ENCODE measurements at places on chromosomes 2 and 18.
A peak's percentile ranks its signal among the peaks of the same experiment; 100 is the strongest.

GRCh38 chr18:12929477-12930083, 18.2 kb upstream of the SEH1L start:
- no peak for DNase-seq

DNA sequence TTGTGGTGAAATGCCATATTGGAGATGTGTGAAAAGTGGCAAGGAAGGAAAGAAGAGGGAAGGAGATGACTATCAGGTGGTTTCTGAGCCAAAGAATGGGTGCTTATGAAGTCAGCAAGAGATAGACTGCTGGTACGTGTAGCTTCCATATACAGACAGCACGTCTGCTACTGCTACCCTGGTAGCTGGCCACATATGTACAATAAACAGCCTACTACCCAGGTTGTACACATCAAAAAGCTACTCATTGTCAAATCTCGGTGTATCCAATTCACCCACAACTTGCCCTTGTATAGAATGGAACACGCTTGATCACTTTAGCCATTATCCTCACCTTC, 761.8 kb downstream of the LRRTM4 start:
- no peak for DNase-seq

DNA sequence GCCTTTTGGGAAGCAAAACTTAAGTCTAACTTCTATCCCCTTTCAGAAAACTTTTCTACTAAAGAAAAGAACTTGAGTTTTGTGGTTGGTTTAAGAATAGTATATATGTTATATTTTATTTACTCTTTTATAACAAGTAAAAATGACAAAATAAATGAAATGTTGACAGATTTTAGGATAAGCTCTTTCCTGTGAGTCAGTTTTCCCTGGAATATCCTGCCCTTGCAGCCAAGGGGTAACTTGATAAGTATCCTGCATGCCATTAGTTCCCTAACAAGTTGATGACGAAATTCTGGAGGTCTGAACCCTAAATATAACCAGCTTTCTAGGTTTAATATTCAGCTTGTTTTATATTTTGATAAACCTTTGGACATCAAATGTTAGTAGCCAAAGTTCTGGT, 7.3 kb upstream of the HTR2B start:
- no peak for DNase-seq

DNA sequence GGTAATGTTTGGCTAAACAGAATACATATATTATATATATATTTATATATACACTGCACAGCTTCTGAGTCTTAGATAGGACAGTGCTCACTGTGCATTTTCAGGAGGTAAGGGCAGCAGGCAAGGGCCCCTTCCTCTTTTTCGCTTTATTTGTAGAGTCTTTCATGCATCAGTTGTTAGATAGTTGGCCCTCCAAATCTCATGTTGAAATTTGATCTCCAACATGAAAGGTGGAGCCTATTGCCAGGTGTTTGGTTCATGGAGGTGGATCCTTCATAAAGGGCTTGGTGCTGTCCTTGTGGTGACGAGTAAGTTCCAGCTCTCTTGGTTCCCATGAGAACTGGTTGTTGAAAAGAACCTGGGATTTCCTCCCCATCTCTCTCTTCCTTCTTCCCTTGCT, 48.1 kb downstream of the TSN start:
- no peak for DNase-seq

- DNase-seq, result no peak
Observed at GRCh38 chr18:11387880-11388279, 221.5 kb upstream of the SLC35G4 start.

- no peak for DNase-seq
Observed at GRCh38 chr2:74471332-74472065, 981 bp downstream of the MRPL53 start.

DNA sequence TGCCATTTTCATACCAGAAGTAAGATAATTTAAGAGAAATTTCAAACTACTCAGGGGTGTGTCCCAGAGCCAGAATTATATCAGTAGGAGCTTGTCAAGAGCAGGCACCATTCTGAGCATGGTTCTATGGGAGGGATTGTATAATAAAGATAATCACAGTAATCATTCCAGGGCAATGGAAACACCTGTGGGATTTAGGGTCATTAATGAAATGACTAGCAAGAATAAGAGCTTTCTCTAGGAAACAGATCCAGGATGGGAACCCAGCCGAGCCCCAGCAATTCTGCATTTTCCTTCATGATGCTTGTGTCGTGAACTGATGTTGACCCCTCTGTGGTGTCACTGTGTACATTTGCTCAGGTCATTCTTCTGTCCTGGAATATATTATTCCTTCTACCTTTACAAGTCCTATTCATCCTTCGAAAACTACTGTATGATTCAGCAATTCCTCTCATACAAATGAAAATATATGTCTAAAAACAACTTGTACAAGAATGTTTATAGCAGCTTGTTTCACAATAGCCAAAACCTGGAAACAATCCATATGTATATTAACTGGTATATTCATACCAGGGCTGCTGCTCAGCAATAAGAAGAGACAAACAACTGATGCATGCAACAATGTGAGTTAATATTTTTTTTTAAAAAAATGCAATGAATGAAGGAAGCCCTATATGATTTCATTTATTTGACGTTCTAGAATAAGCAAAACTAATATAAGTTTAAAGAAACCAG, 687.8 kb upstream of the KLHL29 start:
- no peak for DNase-seq

DNA sequence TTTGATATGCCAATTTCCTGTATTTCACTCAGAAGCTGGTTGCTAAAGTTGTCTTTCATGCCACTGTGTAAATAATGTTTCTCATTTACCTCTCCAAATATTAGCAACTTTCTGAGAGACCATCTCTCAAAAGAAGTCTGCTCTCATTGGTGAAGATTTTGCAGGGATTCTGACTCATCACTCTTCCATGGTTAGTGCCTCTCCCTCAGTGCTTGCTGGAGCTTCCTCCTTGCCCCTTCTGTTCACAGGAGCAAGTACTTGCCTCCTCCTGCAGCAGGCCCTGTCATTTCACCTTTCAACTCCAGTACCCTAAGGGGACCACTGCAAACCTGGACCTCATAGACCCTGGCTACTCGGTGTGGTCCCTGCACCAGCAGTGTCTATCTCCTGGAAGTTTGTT, 168.8 kb downstream of the ZNF385B start:
- DNase-seq, result no peak

DNA sequence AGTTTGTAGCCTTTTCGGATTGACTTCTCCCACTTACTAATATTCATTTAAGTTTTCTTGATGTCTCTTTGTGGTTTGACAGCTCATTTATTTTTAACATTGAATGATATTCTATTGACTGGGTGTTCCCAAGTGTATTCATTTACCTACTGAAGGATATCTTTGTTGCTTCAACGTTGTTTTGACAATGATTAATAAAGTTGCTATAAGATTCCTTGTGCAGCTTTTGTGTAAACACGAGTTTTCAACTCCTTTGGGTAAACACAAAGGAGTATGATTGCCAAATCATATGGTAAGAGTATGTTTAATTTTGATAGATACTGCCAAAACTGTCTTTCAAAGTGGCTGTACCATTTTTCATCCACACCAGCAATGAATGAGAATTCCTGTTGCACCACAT, 1200.9 kb downstream of the DSC3 start:
- no peak for DNase-seq

- DNase-seq, result no peak
Observed at GRCh38 chr2:27211241-27211942, 449 bp upstream of the ATRAID start.

- DNase-seq, result no peak
Observed at GRCh38 chr2:163364736-163365135, 371.1 kb downstream of the FIGN start.

DNA sequence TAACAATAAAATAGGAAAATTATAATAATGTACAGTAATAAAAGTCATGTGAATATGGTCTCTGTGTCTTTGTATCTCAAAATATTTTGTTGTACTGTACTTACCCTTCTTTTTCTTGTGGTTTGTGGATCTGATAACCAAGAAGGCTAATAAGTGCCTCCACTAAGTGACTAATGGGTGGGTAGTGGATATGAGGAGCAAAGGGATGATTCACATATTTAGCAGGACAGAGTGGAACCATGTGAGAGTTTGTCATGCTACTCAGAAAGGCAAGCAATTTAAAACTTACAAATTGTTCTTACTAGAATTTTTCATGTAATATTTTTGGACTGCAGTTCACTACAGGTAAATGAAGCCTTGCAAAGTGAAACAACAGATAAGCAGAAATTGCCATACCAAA, 1241.2 kb upstream of the CDH2 start:
- DNase-seq, result no peak

DNA sequence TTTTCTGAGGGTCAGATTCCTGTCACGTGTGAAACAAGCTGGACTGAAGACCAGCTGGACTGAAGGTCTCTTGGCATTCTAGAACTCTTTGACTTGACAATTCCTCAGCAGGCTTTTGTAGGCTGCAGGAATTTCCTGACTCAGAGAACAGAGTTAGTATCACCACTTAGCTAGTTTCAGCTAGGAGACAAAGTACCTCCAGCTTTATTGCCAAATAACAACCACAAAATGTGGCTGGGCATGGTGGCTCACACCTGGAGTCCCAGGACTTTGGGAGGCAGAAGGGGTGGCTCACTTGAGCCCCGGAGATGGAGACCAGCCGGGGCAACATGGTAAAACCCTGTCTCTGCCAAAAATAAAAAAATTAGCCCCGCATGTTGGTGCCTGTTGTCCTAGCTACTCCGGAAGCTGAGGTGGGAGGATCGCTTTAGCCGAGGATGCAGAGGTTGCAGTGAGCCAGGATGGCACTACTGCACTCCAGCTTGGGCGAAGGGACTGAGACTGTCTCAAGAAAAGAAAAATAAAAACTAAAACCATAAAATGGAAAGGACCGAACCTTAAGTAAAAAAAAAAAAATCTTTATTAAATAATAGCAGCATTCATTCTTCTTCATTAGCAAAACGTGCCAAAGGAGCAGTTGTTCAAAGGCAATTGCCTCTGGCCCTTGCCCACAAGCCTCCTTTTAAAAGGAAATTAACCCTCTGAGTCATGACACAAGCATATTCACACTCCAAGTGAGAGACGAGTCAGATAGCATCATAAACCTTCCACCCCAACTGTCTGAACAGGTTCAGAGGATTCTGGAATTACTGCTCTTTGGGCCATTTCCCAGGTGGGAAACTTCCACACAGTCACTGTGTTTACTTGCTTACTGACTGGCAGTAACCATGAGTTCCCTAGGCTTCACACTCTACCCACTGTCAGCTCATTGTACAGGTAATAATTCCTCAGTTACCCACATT, 88.9 kb downstream of the MYL12B start:
- no peak for DNase-seq

GRCh38 chr2:111049792-111050640, 70.7 kb upstream of the BCL2L11 start:
- DNase-seq, result no peak

DNA sequence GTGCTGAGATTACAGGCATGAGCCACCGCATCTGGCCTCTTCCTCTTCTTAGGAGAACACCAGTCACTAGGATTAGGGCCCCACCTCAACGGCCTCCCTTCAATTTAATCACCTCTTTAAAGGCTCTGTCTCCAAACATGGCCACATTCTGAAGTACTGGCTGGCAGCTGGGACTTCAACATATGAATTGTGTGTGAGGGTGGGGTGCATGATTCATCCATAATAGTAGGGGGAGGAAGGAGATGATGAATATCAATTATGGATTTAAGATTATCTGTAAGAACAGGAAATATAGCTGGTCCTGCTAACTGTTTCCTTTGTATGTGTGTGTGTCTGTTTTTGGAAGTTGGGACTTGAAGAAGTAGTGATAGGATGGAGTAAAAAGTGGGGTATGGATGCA, 14.7 kb upstream of the EPG5 start:
- no peak for DNase-seq

- no peak for DNase-seq
Observed at GRCh38 chr2:239253264-239253663, 147.6 kb downstream of the HDAC4 start.

- no peak for DNase-seq
Observed at GRCh38 chr2:233133239-233133638, 73.1 kb downstream of the INPP5D start.

- peak; percentile 68 for DNase-seq
Observed at GRCh38 chr2:37020212-37020886, 54.0 kb upstream of the STRN start.

GRCh38 chr2:9474361-9475057, at the start of gene IAH1:
TSS of gene IAH1 (plus strand) at chr2:9474551. CDS start at chr2:9474567, 16 bp downstream.
- peak; percentile 80 for DNase-seq

GRCh38 chr2:68385220-68385906, 20.3 kb downstream of the PLEK start:
- DNase-seq, result peak; percentile 22

GRCh38 chr2:79585701-79586433, 73.0 kb downstream of the CTNNA2 start:
- no peak for DNase-seq
